ENCODE measurements at places on chromosomes 2 and 18.

- DNase-seq: no peak
These were observed 106.9 kb downstream of the LIPG start for GRCh38 chr18:49668574-49669275.

DNA sequence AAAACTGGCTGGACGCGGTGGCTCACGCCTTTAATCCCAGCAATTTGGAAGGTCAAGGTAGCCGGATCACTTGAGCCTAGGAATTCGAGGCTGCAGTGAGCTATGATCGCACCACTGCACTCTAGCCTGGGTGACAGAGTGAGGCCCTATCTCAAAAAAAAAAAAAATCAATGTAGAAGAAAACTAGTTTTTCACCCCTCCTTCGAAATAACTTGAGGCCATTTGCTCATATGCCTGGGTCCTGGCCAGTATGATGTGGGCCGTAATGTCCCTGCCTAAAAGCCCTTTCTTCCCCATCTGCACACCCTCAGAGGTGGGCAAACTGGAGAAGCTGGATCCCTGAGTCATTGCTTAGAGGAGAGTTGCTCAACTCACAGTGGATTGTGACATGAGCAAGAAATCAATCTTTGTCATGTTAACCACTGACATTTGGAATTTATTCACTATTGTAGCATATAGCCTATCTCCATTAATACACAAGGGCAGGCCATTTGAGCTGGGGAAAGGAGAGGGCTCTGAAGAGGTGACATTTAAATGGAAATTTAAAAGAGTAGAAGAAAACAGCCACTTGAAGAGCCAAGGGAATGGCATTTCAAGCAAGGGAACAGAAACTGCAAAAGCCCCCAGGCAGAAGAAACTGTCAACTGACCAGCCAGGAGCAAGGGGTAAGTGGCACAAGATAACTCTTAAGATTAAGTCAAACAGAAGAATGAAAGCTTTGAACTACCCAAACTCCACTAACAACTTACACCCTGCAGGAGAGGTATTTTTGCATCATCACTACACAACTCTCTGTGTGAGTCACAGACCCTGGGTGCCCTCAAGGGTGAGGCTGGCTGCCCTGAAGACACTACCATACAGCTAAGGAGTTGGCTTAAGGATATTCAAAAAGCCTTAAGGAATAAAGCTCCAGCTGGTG, 7.6 kb upstream of the METTL21A start:
- DNase-seq: no peak

DNA sequence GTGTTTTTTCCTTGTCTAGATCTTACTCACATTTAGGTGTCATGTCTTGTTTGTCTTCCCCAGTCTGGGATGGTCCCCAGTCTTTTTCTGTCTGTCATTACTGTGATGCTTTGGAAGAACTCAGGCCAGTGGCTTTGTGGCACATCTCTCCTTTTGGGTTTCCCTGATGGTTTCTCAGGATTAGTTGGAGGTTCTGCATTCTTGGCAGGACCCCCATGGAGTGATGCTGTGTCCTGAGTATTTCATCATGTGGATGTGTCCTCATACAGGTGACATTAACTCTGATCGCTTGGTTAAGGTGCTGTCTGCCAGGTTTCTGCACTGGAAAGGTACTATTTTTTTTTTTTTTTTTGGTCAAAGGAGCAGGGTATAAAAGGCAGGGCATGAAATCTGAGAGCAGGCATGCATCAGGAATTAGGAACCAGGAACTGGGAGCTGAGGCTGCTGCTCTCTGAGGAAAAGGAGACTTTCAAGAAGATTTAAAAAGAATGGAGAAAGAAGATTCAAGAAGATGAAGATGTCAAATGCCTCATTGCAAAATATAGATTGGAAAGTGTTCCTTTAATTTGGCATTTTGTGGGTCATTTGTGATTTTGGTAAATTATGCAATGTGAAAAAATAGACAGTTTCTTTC, 85.3 kb downstream of the NUP35 start:
- DNase-seq: no peak

- DNase-seq: no peak
These were observed 180.9 kb downstream of the PDE1A start for GRCh38 chr2:182245963-182246362.

- no peak for DNase-seq
These were observed 300.3 kb downstream of the AGPS start for GRCh38 chr2:177692783-177693269.

- DNase-seq: no peak
These were observed 624.4 kb downstream of the NYAP2 start for GRCh38 chr2:226023946-226024345.

DNA sequence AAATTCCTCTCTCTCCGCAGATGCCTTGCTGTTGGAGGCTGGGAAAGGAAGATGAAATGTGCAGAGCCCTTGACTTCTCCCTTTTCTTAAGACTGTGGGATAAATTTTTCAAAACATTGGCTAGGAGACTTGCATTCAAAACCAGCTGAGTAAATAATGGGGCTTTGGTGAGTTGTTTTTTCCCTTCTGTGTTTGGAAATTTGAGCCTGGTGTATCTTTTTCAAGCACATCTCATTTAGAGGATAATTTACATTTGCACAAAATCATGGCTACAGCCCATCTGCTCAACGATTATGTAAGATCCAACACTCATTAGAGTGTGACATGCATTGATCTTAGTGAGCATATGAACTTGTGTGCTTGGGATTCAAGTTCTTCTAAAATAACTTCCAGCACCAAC, 112.1 kb upstream of the ATP8B1 start:
- DNase-seq: no peak

GRCh38 chr2:191169456-191170300, 18.9 kb upstream of the STAT4 start:
- DNase-seq: no peak

GRCh38 chr2:239253701-239254436, 147.0 kb downstream of the HDAC4 start:
- DNase-seq: peak; percentile 71

- no peak for DNase-seq
These were observed 8.2 kb upstream of the FAM98A start for GRCh38 chr2:33607251-33607721.

DNA sequence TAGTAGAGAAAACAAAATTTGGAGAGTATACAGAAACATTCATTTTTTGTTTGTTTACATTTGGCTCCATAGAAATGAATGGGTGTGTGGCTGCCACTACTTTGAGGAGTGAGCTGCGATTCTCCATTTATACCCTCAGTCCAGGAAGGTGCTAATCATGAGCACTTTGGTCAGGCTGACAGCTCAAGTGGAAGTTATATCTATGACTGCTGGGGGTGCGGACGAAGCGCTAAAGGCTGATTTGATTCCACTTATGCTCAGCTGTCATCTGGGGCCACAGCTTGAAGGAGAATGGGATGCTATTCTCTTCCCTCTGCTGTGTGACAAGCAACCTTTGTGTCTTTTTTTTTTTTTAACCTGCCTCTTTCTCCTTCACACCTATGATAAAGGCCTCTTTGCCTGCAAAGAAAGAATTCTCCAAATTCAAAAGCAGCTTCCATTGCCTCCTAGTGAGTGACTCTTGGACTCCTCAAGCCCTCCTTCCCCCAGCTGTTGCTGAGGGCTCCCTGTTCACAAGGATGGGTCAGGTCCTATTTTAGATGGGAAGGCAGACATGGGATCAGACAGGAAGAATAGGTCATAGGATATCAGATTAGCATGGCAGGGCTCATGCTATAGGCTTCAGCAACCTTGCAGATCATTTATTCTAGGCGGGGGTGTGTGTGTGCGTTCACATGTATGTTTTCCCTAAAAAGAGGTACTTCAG, 201.6 kb downstream of the SETBP1 start:
- DNase-seq: no peak

GRCh38 chr2:200021449-200022114, 66.2 kb downstream of the MAIP1 start:
- no peak for DNase-seq

DNA sequence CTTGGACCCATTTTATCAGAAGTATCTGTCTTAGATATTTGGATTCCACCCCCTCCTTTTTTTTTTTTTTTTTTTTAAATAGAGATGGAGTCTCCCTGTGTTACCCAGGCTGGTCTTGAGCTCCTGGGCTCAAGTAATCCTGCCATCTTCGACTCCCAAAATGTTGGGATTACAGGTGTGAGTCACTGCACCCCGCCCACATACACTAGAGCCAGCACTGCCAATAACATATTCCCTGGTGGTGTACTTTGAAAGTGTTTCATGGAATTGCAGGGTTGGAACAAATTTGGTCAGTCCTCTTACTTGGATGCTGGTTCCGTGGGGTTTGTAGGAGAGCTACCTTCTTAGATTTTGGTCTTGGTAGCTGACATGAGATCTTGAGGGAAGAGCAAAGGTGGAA, 15.0 kb downstream of the PDCL3 start:
- no peak for DNase-seq

DNA sequence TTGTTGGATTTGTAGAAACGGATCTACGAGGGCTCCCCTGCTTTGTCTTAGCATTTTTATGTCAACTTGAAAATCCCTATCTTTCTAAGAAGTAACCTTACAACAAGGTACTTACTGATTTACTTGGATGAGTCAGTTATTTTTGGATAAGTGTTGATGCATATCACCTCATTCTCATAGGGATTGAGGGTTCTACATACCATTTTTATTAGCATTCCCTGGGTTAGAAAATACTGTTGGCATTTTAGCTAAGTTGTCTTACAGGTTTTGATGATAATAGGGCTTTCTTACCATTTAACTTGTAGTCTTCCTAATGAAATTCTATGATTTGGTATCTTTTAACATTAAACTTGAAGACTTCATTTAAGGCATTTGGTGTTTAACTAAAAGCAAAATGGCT, 125.2 kb downstream of the UBE2E3 start:
- DNase-seq: no peak

GRCh38 chr2:221283896-221284545, 288.1 kb downstream of the EPHA4 start:
- no peak for DNase-seq

GRCh38 chr2:16640867-16641266, 24.8 kb downstream of the CYRIA start:
- DNase-seq: no peak

- no peak for DNase-seq
These were observed 1.3 kb downstream of the LRRTM4 start for GRCh38 chr2:77520641-77521547.

DNA sequence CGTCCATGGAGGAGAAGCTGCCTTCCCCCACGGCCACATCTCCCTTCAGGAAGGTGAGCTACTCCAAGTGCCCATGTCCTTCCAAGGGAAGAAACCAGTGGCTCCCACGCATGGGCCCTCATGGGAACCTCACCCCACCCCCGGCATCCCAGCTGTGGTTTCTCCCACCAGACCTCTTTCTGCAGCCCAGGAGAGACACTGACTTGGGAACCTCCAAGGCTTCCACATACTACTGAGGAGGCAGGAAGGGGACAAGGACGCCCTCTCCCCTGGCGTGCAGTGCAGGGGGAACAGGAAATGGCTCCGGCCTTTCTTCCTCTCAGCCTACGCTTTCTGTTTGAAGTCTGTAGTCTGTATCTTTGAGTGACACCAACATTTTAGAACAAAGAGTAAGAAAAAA, 104.5 kb upstream of the EPC2 start:
- DNase-seq: no peak

DNA sequence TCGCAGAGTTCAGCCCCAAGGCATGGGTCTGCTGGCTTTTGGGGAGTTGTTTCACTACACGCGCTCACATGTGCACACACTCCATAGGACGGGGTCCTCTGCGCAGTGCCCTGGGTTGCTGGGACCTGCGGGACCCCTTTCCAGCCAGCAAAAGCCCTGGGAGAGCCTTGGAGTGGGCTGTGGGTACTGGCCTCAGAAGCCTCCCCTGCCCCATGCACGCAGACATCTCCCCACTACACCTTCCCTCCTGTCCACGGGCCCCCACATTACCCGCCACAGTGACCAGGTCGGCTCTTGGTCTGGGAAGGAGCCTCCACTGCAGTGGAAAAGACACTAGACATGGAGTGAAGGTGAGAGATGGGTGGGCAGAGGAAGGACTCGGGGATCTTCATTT, 48.5 kb downstream of the FAM168B start:
- DNase-seq: no peak

DNA sequence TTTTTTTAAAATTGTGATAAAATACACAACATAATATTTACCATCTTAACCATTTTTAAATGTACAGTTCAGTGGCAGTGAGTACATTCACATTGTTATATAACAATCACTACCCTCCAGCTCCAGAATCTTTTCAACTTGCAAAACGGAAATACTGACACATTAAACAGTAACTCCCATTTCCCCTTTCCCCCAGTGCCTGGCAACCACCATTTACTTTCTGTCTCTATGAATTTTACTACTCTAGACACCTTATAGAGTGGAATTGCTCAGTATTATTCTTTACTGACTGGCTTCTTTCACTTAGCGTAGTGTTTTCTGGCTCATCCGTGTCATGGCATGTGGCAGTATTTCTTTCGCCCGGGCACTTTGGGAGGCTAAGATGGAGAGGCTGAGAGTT, 32.6 kb downstream of the FASTKD2 start:
- no peak for DNase-seq

GRCh38 chr2:140308706-140309105, 1528.5 kb upstream of the NXPH2 start:
- no peak for DNase-seq

- no peak for DNase-seq
These were observed 18.9 kb downstream of the ASB1 start for GRCh38 chr2:238445409-238446190.

DNA sequence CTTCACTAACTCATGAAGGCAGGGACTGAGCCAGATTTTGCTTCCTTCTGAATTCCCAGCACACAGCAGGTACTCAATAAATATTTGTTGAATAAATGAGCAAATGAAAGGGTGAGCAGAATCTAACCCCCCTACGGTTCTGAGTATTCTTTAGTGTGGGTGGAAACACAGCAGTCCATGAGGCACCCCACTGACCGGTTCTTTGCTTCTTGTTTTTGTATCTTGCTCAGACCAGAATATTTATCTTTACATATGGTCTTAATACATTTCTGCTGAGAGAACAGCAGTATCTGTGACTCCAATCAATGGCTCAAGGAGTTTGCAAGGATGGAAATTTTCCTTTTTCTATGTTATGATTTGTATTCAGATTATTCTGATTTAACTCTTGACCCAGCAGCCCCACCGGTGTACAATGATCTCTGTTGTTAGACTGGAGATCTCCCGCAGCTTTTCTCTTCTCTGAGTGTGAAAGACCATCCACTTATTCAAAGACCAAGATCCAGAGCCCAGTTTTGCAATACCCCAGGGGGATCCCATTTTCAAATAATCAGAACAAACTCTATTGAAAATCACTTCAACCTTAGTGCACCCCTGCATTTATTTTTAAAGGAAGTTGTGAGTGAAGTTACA, 506.5 kb upstream of the TNP1 start:
- no peak for DNase-seq

Data from spleen (tissue), 13 donors.